CD4-positive, alpha-beta T cell treated with Interleukin-21 for 1 hour (primary cell): ENCODE measurements at places on chromosomes 12 and 14.

- DNase-seq: no peak
These were observed 90.0 kb downstream of the SINHCAF start for GRCh38 chr12:31235868-31236395.

DNA sequence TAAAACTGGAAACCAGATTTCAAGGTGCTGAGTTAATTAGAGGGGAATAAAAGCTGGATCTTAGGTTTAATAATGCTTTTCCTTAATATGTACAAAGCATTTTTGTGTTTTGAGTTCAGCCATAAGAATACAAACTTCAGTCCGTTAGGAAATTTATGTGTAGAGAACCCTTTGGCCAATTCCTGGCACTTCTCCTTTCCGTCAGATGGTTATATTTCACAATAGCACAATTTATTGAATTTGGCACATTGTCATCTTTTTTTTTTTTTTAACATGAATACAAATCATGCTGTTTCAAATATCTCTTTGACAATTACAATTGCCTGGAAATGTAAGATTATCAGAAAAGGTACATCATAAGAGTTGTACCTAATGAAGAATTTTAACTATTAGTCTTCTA, 56.2 kb upstream of the DDHD1 start:
- DNase-seq: no peak

GRCh38 chr14:85263916-85264675, 265.8 kb upstream of the FLRT2 start:
- no peak for DNase-seq

- no peak for DNase-seq
These were observed 363.8 kb downstream of the NAV3 start for GRCh38 chr12:78194448-78194847.

- no peak for DNase-seq
These were observed 56.1 kb downstream of the CDC42BPB start for GRCh38 chr14:103001226-103001625.

DNA sequence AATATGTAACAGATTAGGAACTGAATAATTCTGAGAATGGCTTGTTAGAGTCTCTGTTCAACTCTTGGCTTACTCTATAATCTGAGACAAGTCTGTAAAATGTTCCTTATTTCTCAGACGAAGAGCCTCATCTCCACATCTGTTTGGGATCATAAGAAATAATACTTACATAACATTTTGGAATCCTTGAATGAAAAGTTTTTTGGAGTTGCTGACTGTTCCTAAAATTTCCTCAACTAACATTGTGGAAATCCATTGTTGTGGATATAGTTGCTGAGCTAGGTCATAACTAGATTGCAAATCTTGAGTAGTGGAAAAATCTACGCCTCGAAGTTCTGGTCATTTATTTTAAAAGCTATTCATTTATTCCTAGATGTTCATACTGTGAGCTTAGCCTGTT, 402.9 kb downstream of the ZFP36L1 start:
- DNase-seq: no peak
